ENCODE measurements at places on chromosomes 5 and 9.

DNA sequence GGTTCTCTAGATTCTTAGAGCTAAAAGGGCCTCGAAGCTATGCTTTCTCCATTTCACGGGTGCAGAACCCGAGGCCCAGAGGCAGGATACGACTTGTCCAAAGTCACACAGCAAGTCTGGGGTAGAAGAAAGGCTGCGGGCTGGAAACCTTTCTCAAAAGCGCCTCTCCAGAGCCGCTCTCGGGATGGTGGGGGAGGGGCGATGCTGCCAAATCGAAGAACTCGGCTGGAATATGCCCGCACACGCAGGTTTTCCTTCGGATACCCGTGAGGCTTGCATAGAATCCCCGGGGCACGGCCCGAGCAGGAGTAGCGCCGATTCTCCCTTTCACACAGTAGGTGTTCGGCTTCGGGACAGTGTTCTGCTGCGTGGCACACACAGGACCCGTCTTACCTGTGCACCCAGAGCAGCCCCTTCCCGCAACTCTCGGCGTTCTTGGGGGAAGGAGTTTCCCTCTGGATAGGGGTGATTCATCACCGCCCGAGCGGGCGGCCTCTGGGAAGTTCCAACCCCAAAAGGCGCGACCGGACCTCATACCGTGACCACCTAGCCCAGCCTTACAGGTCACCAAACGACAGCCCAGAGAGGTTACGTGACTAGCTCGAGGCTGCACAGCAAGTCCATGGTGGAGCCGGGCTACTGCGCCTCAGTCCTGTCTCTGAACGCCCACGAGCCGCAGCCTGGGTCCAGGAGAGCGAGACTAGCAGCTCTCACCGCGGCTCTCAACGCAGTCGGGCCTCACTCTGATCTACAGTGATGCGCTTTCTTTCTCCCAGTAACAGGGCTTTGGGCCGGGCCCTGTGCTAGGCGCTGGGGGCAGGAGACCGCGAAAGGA lies 4.1 kb downstream of the PAX5 start:
- peak; percentile 45 for DNase-seq

- DNase-seq, result no peak
Measured at GRCh38 chr5:96516631-96517071, 83.6 kb upstream of the PCSK1 start.

- DNase-seq, result peak; percentile 28
Measured at GRCh38 chr9:4080921-4081895, 218.7 kb downstream of the GLIS3 start.

DNA sequence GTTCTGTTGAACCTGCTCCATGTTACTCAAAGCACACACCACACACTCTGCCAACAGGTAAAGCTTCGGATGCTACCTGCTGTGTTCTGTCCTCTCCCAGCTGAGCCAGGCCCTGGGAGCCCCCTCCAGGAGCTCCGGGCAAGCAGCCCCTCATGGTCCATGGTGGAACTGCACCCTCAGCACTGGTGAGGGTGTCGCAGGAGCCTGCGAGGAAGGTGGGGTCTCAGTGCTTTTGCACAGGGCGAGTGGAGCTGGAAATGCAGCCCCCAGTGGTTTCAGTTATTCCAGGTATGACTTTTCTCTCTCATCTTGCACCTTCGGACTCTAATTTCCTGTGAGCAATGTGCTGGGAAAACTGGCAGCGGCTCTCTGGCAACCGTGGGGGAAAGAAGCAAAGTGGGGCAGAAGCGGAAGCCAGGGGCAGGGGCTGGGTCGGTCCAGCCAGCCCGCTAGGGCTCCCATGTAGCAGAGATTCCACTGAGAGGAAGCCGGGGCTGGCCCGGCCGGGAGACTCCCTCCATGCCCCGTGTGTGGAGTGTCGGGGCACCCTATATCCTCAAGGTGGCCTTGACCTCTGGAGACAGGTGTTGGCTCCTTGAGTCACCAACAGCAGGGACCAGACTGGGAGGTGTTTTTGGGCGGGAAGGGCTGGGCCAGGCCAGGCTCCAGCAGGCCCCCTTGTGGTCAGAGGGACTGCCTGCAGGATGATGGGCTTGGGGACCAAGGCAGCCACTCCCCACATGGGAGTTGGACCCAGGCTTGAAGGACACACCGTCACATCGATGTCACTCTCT lies 75.6 kb upstream of the PRSS3 start:
- DNase-seq, result peak; percentile 79

GRCh38 chr9:19469271-19469670 lies 60.5 kb downstream of the ACER2 start:
- DNase-seq, result no peak

- DNase-seq, result no peak
Measured at GRCh38 chr5:111494355-111494999, 17.9 kb downstream of the STARD4 start.

GRCh38 chr5:60836131-60836530 lies 7.9 kb downstream of the ELOVL7 start:
- no peak for DNase-seq

GRCh38 chr5:26669523-26669922 lies 368.9 kb downstream of the CDH9 start:
- no peak for DNase-seq

DNA sequence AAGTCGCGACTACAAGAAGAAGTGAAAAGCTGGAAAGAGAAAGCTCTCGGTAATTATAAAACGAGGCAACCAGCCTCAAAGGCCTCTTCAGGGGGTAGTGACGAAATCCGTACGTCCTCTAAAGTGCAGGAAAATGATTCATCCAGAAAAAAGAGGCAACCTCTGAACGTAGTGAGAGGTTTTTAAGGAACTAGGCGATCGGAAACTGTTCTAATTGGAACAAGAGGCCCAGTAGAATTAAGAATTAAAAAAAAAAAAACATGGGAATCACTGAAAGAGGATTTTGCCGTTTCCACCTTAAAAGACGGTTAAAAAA lies 1.0 kb downstream of the CSNK1A1 start:
- no peak for DNase-seq

DNA sequence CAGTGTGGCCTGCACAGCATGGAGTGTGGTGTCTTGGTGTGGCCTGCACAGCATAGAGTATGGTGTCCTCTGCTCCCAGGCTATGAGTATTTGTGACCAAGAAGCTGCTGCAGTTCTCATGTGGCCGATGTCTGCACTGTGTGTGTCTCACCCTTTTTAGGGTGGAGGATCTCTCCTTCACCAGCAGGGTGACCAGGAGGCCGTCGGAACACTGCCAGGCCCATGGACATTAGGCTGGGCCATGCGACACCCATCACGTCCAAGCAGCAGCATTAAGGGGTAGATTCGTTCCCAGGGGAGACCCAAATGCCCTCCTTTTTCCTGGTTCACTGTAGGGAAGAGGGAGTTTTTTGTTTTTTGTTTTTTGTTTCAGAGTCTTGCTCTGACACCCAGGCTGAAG lies 115.3 kb upstream of the SPIN1 start:
- DNase-seq, result no peak

GRCh38 chr5:74919487-74919886 lies 53.3 kb upstream of the FAM169A start:
- no peak for DNase-seq

DNA sequence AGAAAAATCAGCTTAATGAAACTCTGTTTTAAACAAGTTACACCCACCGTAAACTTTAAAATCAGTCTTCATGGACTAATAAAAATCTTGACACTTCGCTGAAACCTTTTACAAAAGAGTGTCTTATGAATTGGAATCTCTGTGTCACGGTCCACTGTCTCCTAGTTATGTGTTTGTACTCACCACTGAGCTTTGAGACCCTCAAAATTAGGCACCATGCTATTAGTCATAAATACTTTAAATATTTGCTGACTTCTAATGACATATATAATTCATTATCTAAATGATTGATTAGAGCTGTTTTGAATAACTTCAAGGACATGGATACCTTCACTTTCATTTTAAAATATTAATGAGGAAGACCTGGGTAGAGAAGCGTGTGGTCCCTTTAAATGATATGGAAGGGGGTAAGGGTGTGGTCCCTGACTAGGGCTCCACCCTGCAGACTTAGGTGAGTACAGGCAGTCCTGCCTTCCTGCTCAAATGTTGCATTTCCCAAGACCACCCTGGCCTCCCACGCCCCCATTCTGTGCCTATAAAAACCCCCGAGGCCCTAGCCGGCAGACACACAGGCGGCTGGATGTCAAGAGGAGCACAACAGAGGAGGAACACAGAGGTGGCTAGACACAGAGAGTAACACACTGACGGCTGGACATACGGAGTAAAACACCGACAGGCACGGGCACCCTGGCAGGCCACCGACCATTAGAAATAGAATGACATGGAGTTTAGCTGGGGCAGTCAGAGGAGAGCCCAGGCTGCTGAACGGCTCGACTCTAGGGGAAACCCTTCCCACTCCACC lies 179.0 kb upstream of the CDH9 start:
- DNase-seq, result no peak

- DNase-seq, result no peak
Measured at GRCh38 chr5:67192719-67193438, 3.7 kb downstream of the CD180 start.

DNA sequence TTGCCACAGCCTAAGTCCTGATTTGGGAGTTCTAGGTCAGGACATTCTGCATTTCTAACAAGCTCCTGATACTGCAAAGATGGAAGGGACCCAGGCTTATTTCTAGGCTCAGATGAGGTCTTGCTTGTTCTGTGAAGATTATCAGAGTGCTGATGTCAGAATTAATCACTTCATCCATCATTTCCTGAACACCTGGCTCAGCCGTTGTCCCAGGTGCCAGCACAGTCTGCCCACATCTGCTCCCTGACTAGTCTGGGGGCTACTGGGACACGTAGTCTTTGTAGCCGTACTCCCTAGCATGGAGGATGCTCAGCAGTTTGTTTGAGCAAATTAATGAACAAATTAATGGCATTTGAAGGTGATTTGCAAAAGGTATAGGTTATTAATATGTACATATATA lies 17.9 kb upstream of the SPINK4 start:
- DNase-seq, result no peak

DNA sequence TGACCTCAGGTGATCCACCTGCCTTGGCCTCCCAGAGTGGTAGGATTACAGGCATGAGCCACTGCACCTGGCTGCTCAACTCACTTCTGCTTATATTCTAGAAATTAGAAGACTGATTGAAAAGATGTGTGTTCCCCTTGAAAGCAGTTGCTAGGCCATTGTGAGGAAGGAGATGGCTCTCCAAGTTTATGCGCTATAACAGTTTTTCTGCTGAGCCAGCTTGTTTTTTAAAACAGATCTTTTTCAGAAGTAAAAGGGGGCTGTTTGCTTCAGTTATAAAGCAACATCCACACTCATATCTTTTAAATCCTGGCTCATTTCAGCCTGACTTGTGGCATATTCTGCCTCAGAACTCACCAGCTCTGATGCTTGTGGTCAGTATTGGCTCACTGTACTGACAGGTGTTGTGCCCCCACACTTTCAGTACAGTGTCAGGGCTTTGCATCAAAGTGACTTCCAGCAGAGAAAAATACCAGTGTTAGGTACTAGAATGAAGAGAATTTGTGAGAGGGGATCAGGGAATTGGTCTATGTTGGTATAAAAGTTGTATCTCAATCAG lies 49.4 kb downstream of the NUP214 start:
- no peak for DNase-seq

DNA sequence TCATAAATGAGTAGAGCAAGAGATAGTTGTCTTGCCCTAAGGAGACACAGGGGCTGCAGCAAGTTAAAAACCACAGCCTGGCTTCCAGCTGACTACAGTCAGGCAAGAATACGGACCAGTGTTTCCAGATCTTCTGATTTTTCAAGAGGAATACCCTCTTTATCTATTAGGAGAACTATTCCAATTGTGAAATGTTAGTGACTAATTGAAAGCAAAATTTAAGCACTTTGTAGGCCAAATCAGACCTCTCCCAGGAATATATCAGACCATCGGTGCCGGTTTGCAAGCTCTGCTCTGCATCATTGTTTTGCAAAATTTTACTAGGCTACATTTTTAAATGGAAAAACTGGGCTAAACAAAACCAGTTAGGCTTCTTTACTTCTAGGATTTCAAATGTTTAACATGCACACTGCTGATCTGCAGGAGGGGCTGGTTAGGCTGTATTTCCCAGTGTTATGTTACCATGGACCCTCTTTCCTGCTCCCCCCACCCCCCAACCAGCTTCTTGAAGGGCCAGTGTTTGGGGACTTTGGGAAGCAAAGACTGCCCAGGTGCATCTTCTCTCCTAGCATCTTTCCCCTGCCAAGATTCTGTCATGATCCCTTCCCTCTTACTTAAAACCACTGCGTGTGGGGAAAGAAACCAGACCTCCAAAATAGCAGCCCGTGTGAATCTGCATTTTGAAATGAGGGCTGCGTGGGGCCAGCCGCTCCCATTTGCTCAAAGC lies 1.1 kb upstream of the ARSI start:
- DNase-seq, result no peak

GRCh38 chr9:69319324-69320025 lies 5.5 kb upstream of the ENTREP1 start:
- DNase-seq, result no peak

GRCh38 chr9:113646491-113646890 lies 183.0 kb downstream of the RGS3 start:
- no peak for DNase-seq

GRCh38 chr9:115849679-115850412 lies 303.7 kb upstream of the PAPPA start:
- no peak for DNase-seq

DNA sequence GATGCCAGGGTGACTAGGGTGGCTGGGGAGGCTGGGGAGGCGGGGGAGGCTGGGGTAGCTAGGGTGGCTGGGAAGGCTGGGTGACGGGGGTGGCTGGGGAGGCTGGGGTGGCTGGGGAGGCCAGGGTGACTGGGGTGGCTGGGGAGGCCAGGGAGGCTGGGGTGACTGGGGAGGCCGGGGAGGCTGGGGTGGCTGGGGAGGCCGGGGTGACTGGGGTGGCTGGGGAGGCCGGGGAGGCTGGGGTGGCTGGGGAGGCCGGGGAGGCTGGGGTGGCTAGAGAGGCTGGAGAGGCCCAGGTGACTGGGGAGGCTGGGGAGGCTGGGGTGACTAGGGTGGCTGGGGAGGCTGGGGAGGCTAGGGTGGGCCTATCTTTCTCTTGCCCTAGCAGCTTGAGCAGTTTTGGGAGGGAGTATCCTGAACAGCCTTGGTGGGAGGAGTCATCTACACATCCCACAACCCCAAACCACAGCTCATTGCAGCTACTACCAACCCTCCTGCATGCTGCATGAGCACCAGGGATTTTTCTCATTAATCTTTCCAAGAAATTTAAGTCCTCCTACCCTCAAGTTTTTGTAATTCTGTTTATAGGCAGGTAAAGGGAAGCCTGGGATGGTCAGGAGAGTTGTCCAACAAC lies 203.2 kb upstream of the IRX1 start:
- no peak for DNase-seq

GRCh38 chr5:57538341-57538955 lies 55.8 kb upstream of the ACTBL2 start:
- no peak for DNase-seq

- DNase-seq, result no peak
Measured at GRCh38 chr5:160105686-160106360, 13.4 kb downstream of the PWWP2A start.
